Osteoblast (primary cell): ENCODE measurements at places on chromosomes 4 and X. TPM values are rescaled to one million over a fixed set of nuclear protein-coding genes. Genes with fewer than 3 reads are reported as not detected.

- H3K27ac ChIP-seq: no peak overlapping the region
- no peaks in the 10 kb centered on the region for H3K27me3 ChIP-seq
- no peaks in the 10 kb centered on the region for H3K36me3 ChIP-seq
- no peak overlapping the region for H3K4me3 ChIP-seq
Observed at GRCh38 chr4:20028645-20029044, 223.1 kb upstream of the SLIT2 start.

- H3K27me3 ChIP-seq: no peaks in the 10 kb centered on the region
- H3K4me1 ChIP-seq: peaks cover 8% of the 10 kb centered on the region
- peaks cover 3% of the 10 kb centered on the region for H3K36me3 ChIP-seq
- no peak overlapping the region for H3K27ac ChIP-seq
Observed at GRCh38 chrX:119537487-119537886, 27.7 kb downstream of the STEEP1 start.

DNA sequence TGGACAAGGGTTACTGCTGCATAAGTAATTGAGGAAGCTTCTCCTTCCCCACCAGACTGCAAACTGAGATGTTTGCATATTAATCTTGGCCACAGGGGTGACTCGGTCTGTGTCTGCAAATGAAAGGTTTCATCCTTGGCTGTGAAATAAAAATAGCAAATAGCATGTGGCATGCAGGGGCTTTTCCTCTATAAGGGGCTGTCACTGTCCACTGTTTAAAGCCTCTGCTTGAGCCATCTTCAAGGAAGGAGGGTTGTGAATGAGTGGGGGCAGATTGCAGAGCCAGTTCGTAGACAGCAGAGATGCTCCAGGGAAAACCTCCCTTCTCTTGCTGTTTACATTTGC lies 33.3 kb downstream of the TMSB4X start:
- no peaks in the 10 kb centered on the region for H3K36me3 ChIP-seq
- H3K27me3 ChIP-seq: no peaks in the 10 kb centered on the region
- no peak overlapping the region for H3K4me3 ChIP-seq
- DNase-seq: no peak
- H3K4me1 ChIP-seq: peaks cover 34% of the 10 kb centered on the region
- peak overlapping the region; percentile 70 for H3K27ac ChIP-seq

DNA sequence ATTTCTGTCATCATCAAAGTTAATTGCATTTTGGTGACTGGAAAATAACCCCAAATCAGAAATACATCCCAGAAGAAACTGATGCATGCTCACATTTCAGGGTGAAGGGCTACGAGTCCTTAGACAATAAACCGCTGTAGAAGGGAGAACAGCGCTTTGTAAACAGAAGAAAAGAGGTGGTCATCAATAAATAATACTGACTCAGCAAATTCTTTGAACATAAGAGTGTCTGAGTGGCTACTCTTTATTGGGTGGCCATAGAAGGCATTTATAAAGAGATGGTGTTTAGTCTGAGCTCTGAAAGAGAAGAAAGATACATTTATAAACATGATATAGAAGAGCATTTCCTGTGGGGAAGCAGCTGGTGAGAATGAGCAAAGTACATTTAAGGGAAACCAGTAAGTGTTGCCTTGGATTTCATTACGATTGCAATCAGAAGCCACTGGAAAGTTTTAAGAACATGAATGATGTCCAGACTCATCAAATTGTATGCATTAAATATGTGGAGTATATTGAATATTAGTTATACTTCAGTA lies 246.9 kb upstream of the GIMD1 start:
- no peak overlapping the region for H3K27ac ChIP-seq
- H3K4me3 ChIP-seq: no peak overlapping the region
- no peaks in the 10 kb centered on the region for H3K36me3 ChIP-seq
- no peak for DNase-seq
- H3K4me1 ChIP-seq: peaks cover 11% of the 10 kb centered on the region
- no peaks in the 10 kb centered on the region for H3K27me3 ChIP-seq

- H3K4me1 ChIP-seq: no peaks in the 10 kb centered on the region
- DNase-seq: no peak
- no peak overlapping the region for H3K27ac ChIP-seq
- H3K36me3 ChIP-seq: no peaks in the 10 kb centered on the region
- H3K27me3 ChIP-seq: no peaks in the 10 kb centered on the region
Observed at GRCh38 chr4:136934601-136935000, 597.7 kb downstream of the PCDH18 start.

The ADH1A gene
- not detected in 2 replicates for total RNA-seq

The SOX3 gene
- total RNA-seq: not detected in 2 replicates

The EFHC2 gene
- total RNA-seq: 2.9 and 3.6 TPM in 2 replicates

GRCh38 chr4:138112389-138112788 lies 129.8 kb downstream of the SLC7A11 start:
- H3K36me3 ChIP-seq: no peaks in the 10 kb centered on the region
- no peak overlapping the region for H3K27ac ChIP-seq
- DNase-seq: no peak
- no peaks in the 10 kb centered on the region for H3K27me3 ChIP-seq
- peaks cover 3% of the 10 kb centered on the region for H3K4me1 ChIP-seq

The IL15 gene
- total RNA-seq: 3.3 and 4.1 TPM in 2 replicates

The TDO2 gene
- total RNA-seq: 0.88 and 1.4 TPM in 2 replicates

DNA sequence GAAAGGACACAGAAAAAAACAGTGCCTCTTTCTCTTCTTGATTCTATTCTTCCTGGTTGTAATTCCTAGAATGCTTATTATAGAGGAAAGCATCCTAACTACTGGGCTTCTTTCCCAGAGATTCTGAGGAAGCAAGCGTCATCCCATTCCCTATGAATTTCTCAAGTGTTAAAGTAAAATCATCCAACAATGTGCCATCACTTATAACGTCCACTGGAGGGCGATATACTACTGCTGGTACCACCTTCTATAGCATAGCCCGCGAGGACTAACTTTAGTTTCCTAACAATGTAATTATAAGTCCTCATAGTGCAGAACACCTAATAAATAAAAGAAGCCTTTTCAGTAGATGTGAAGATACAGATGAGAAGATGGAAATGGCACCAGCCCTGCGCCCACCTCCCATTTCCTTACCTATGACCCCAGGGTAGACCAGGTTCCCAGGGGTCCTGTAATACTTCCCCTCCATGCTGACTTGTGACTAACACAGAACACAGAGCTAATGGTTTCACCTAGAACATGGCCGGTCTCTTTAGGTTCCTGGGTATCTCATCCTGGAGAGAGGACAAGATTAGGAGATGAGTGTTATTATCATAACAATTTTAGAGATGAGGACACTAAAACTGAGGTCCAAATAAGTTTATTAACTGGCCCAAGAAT lies 4.2 kb downstream of the CENPVL3 start:
- H3K4me3 ChIP-seq: no peak overlapping the region
- H3K36me3 ChIP-seq: no peaks in the 10 kb centered on the region
- H3K27ac ChIP-seq: no peak overlapping the region
- H3K27me3 ChIP-seq: peaks cover 49% of the 10 kb centered on the region
- DNase-seq: peak; percentile 78
- peaks cover 2% of the 10 kb centered on the region for H3K4me1 ChIP-seq

DNA sequence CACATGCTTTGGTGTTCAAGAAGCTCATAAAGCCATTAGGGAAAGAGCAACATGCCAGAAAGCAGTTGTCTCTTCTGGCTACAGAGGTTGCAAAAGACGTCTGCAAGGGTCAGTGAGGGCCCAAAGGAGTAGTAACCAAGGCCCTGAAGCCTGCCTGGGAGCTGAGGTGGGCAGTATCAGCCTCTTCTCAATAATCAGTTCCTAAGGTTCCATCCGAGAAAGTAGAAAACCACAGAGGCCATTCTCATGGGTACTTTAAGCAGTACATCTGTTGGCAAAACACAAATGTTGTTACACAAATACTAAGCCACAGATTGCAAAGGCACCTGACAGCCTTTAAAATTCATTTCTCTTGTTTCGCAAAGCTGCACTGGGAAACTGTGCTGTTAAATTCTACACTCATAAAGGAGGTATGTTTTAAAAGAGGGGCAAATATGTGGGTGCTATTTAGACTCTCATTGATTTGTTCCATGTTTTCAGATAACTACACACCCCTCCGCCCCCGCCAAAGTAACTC lies 37.7 kb downstream of the MECP2 start:
- H3K27me3 ChIP-seq: no peaks in the 10 kb centered on the region
- H3K27ac ChIP-seq: no peak overlapping the region
- H3K4me3 ChIP-seq: no peak overlapping the region

DNA sequence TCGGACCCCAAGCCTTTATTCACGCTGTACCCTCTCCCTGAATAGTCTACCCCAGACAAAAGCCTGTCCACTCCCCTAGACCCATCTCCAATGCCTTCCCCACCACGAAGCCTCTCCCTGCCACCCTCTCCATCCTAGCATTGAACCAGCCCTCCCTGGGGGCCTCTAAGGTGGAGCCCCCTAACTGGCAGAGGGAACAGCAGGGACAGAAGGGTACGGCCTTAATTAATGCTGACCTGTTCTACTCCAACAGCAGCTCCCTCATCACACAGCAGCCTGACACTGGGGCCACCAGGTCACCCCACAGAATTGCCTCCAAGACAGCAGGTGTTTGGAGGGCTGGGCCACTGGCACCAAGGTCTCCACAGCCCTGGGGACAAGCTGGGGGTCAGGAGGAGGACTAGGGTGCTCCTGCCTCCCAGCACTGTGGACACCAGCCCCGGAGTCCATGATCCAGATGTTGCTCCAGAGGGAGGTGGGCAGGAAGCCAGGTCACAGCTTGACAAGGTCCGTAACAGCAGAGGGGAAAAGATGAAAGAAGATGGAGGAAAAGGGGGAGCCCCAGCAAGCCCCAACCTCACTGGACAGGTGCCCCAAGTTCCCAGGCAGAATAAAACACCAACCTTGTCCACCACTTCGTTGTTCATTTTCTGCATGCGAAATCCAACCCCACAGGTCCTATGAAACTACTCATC lies 3.7 kb downstream of the CRMP1 start:
- H3K4me3 ChIP-seq: no peak overlapping the region
- no peaks in the 10 kb centered on the region for H3K36me3 ChIP-seq
- peaks cover 54% of the 10 kb centered on the region for H3K27me3 ChIP-seq
- DNase-seq: peak; percentile 73
- H3K4me1 ChIP-seq: no peaks in the 10 kb centered on the region

- no peak overlapping the region for H3K27ac ChIP-seq
- H3K36me3 ChIP-seq: no peaks in the 10 kb centered on the region
- H3K4me1 ChIP-seq: no peaks in the 10 kb centered on the region
- no peak overlapping the region for H3K4me3 ChIP-seq
Observed at GRCh38 chr4:162909952-162910351, 256.7 kb downstream of the NAF1 start.

DNA sequence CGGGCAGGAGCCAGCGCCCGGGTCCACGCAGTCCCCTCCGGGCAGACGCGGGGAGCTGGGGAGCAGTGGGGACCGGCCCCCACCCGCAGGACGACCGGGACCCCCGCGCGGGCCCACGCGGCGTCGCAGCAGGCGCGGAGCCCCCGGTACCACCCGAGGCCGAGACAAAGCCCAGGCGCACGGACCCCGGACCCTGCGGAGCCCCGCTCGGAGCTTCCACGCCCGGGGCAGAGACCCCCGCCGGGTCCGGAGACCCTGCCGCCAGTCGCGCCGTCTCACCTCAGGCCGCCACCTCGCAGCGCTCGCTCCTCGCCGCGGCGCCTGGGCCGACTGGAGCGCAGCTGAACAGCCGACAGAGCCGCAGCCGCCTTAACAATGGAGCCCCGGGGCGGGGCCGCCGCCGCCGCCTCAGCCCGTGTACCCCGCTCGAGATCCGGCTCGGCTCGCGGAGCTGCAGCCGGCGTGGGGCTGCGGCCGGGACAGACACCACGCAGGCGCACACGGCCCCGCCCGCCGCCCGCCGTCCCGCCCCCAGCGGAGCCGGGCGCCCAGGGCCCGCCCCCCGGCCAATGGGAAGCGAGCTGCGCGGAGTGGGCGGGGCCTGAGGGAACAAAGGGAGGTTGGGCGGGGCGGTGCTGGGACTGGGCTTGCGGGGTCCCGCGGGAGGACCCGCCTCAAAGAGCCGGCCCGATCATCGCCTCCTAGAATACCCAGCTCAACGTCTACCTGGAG lies at the start of gene AFAP1:
Gene AFAP1, minus strand, starts transcription at position 485 of the 732 bp plus-strand sequence. CDS start 67,783 bp downstream, outside the sequence.
- peaks cover 39% of the 10 kb centered on the region for H3K4me1 ChIP-seq
- peak within 1 kb of the TSS; percentile 76 for H3K27ac ChIP-seq
- H3K4me3 ChIP-seq: peak within 1 kb of the TSS; percentile 85
- H3K36me3 ChIP-seq: peaks cover 3% of the 10 kb centered on the region
- DNase-seq: peak; percentile 100

GRCh38 chr4:174882317-174882992 lies 35.7 kb upstream of the ADAM29 start:
- H3K27ac ChIP-seq: no peak overlapping the region
- no peaks in the 10 kb centered on the region for H3K36me3 ChIP-seq
- no peak overlapping the region for H3K4me3 ChIP-seq
- no peak for DNase-seq
- no peaks in the 10 kb centered on the region for H3K27me3 ChIP-seq
- no peaks in the 10 kb centered on the region for H3K4me1 ChIP-seq

DNA sequence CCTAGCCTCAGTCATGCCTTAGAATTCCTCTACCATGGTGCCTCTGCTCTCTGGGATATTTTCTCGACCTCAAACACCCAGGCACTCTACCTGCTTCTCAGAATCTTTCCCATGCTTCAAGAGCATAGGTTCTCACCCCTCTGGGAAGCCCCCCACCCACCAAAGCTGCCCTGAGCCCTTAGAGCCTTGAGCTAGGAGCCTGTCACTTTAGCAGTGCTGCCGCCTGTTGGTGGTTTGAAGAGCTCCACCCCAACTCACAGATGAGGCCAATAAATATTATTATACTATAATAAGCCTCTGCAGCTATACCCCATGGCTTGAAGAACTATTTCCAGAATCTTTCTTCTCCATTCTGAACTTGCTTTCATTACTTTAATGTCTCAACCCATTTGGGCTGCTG lies 109.7 kb downstream of the RTL5 start:
- DNase-seq: no peak
- peaks cover 16% of the 10 kb centered on the region for H3K27me3 ChIP-seq
- H3K4me3 ChIP-seq: no peak overlapping the region
- peaks cover 15% of the 10 kb centered on the region for H3K4me1 ChIP-seq
- H3K36me3 ChIP-seq: no peaks in the 10 kb centered on the region
- H3K27ac ChIP-seq: no peak overlapping the region

DNA sequence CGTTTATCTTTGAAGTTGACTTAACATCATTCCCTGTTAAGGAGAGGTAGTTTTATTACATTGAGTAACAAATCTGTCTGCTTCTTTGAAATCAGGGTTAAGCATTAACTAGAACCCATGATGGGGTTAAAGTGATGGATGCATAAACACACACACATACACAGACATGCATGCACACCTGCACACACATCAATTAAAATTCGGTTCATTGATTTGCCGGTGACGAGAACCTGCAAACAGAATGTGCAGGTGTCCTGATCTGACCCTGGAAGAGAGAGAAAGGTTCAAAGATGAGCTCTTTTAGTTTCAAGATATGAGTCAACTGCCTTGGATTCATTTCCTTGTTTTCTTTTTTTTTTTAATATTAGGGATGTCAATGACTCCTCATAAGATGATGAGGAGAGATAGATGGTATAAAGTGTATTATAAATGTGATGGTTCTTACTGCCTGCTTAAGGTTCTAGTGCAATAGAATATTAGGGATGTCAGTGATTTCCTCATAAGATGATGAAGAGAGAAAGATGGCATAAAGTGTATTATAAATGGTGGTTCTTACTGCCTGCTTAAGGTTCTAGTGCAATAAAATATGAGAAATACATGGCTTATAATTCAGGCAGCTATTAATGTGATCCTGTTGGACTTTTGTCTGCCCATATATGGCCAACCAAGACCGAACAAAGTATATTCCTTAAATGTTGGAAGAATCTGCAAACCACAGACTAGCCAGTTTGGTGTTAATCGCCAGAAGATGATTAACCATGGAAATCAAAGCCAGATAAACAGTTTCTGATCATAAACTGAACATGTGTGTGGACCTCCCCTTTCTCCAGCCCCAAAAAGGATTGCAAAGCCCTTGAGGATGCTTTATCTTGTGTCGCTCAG lies 14.1 kb upstream of the CD99 start:
- H3K4me3 ChIP-seq: peak overlapping the region; percentile 23
- peak; percentile 68 for DNase-seq
- peaks cover 31% of the 10 kb centered on the region for H3K4me1 ChIP-seq
- no peaks in the 10 kb centered on the region for H3K36me3 ChIP-seq

The FGF2 gene
- total RNA-seq: 69.2 and 86.5 TPM in 2 replicates

The IL21 gene
- not detected in 2 replicates for total RNA-seq

The RHOXF2B gene
- total RNA-seq: not detected in 2 replicates

The CENPI gene
- 4.3 and 4.4 TPM in 2 replicates for total RNA-seq
